Skeletal muscle cell (primary cell): ENCODE measurements at places on chromosomes 1 and 21.

DNA sequence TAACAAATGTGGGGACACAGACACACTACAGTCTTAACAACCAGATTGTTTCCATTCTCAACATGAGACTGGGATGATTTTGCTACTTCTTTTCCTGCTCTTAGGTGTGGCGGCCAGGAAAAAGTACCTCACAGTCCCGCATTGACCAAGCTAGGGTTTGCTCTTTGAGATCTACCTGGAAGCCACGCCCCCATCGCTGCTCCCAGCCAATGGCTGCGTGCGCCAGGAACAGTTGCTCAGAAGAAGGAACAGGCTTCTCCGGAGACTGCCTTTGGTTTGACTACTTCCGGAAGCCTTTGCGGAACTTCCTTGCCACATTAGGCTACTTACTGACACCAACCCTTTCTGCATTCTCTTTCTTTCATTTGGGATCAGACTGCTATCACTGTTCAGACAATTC is 44.2 kb upstream of the PLD5 start:
- no peak for DNase-seq

DNA sequence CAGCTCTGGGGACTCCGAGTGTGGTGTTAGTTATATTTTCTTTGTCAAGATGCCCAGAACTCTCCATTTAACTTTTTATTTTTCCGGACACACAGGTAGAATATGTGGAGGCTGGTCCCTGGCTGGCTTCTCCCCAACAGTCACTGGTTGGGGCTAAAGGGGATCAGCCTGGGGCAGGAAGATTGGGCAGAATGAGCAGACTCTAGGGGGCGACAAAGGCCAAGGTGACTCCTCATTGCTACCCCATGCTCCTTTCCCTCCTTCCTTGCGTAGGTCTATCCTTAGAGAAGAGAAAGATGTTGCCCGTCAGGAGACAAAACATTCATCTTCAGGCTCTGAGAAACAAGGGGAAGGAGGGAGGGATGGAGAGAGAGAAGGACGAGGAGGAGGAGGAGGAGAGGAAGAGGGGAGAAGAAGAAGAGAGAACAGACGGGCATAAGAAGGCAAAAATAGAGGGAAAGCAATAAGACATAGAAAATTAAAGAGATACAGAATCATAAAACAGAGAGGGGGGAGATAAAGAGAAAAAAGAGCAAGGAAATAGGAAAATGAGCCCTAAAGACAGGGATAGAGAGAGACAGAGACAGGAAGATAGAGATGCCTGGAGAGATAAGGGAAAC is 89.9 kb downstream of the FOXD2 start:
- no peak for DNase-seq

GRCh38 chr1:53370369-53370961 is 42.6 kb upstream of the LRP8 start:
- no peak for DNase-seq

DNA sequence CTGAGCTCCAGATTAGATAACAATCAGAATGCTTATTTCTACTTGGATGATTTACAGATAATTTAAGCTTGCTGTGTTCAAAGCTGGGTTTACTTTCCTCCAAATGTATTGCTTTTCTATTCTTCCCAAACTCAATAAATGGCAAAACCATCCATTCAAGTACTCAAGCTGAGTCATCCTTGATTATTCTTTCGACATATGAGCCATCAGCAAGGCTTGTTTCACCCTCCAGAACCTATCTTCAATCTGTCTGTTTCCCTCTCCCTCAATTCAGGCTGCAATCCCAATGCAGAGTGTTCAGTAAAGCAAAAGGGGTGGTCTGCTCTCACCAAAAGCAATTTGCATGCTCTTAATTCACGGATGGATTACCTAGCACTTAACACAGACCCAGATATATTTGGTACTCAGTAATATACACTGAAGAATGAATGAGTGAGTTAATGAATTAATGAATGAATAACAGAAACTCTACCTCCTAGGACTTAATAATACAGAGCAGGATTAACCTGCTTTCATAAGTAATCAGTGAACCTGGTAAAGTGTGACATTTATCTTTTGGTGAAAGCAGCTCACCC is 41.9 kb downstream of the DDR2 start:
- DNase-seq, result no peak

GRCh38 chr1:2591581-2592261 is 5.1 kb downstream of the PRXL2B start:
- no peak for DNase-seq

GRCh38 chr1:41411229-41411628 is 50.0 kb downstream of the FOXO6 start:
- no peak for DNase-seq

- DNase-seq, result no peak
Observed at GRCh38 chr1:197480446-197480845, 212.4 kb downstream of the CRB1 start.

- no peak for DNase-seq
Observed at GRCh38 chr1:156749419-156750118, 1.9 kb downstream of the HDGF start.

DNA sequence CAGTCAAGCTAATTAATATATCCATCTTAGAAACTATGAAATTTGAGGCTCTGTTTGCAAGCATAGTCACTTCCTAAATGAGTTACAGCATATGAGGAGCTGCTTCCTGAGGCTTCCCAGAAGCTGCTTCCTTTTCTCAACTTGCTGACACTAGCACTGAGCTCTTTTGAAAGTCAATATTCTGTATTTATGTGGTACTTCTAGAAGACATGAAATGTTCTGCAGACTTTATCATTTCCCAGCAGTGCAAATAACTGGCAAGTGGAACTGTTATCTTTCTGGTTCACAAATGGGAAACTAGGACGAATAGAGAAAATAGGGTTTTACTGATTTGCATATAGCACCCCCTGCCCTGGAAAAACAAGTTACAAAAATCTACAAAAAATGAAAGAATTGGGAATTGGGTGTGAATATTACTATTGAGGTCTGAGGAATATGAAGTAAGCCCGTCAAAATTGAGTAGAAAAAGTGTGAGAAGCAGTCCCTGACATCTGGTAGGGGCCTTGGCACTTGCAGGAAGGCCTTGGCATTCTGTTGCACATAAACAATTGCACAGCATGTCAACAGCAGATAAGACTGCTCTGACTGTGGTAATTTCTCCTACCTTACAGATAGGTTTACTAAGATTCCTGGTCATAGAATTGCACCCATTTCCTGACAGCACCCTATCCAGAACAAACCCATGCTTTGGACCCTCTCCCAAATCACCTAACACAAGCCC is 7.1 kb downstream of the GIPC2 start:
- DNase-seq, result no peak

- no peak for DNase-seq
Observed at GRCh38 chr21:39576518-39577128, 36.1 kb upstream of the B3GALT5 start.

DNA sequence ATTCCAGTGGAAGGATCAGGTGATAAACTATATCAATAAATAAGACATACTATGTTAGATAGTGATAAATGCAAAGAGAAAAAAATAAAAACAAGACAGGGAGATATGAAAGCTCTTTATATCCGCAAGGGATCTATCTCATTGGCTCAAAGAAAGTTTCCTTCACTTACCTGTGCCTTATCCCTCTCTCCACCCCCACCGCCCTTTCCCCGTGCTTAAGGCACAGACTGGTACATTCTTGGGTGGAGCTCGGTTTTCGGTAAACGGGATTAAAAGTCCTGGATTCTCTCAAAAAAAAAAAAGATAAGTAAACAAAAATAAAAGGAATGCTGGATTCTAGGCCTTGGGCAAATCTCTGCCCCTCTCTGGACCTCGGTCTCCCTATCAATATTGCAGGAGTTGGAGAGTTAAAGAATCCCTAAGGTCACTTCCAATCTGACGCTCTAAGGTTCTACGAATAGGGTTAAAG is 593 bp upstream of the DNAJC16 start:
- no peak for DNase-seq

DNA sequence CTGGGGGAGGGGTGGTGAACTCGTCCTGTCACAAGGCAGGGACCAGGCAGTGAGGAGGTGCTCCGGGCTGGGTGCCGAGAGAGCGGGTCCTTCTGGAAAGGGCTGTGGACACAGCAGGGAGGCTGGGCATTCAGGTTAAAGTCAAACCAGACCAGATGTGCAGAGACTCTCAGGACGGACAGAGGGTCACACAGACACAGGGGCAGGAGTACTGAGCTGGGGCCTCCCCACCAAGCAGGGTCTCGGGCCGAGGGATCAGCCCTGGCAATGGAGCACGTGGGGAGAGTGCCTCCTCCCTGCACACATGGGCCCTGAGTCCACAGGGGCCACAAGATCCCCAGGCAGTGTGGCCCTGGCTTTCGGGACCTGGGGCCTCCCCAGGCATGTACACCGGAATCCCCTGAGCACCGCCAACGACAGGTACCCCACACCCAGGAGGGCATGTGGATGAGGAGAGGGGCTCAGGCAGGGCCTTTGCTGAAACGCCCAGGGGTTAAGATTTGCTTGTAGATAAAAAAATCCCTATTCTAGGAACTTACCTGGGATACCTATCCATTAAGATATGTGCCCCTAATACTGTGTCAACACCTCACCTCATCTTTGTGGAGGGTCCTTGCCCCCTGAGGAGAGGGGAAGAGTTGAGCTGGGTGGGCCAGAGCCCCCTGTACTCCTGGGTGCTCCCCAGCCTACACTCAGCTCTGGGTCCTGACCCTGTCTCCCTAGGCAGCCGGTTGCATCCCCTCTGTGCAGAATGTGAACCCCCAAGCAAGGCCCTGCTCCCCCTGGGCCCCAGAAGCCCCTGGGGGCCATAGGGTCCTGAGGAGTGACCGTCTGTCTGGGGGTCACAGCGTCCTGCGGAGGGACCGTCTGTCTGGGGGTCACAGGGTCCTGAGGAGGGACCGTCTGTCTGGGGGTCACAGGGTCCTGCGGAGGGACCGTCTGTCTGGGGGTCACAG is 46.9 kb upstream of the ADARB1 start:
- no peak for DNase-seq

DNA sequence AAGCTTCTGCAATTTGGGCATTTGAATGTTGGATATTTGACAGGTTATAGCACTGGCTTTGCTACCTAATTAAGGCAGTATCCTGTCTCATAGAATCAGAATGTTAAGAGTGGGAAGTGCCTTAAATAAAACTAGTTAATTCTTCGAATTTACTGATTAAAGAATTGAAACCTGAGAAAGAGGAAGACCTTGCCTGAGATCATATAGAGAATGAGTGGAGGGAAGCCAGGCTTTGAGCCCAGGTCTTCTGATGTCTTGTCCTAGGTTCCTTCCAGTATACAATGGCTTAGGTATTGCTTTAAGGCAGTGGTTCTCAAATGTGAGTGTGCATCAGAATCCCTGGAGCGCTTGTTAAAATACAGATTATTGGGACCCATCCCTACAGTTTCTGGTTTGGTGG is 20.9 kb upstream of the SH3BGRL3 start:
- no peak for DNase-seq

GRCh38 chr1:3727042-3727824 is 25.0 kb upstream of the CCDC27 start:
- no peak for DNase-seq

DNA sequence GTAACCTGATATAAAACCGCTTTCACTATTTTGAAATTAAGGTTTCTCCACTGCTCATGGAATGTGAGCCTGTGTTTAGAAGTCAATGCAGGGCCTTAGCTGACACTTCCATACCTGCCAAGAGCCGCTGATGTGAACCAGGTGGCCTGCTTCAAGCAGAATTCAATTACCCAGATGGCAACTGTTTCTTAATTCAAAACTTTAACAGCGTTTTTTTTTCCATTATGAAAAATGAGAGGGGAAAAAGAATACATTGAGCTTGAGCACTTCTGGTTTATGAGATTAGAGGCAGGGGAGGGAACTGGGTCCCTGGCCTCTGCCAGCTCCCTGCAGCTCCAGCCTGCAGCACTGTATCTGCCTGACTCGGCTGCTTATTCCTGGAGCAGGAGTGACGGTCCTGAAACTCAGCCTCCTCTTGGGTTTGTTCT is 7.7 kb upstream of the ATP1A1 start:
- no peak for DNase-seq

- no peak for DNase-seq
Observed at GRCh38 chr1:50978852-50979781, 9.1 kb downstream of the CDKN2C start.

- peak; percentile 51 for DNase-seq
Observed at GRCh38 chr1:103283841-103284669, 175.7 kb upstream of the COL11A1 start.

- no peak for DNase-seq
Observed at GRCh38 chr21:14862794-14863720, 201.7 kb downstream of the NRIP1 start.

GRCh38 chr1:6985549-6986276 is 200.5 kb downstream of the CAMTA1 start:
- DNase-seq, result no peak

GRCh38 chr21:15772654-15773053 is 42.9 kb downstream of the USP25 start:
- no peak for DNase-seq

DNA sequence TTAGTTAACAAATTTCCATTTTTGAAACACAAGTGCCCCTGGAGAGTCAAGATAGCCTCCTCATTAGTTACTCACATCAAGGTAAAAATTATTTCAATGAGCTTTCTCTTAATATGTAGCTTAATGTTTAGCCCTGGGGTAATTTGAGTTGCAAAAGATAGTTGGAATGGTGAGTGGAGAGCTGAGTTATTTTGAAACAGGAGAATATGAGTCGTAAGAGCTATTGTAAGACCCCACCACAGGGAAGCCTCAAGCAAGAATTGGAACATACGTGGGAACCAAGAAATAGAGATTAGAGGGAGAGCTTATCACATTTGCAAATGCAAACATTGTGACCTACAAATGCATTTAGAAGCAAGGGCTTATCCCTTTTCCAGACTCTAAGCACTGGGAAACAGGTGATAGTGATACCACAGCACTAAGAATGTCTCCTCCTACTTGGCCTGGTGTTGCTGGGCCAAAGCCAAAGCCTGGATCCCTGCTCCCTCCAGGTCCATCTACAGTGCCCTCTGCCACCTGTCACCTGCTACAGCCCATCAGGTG is 635.1 kb downstream of the PTPRC start:
- DNase-seq, result peak; percentile 45

DNA sequence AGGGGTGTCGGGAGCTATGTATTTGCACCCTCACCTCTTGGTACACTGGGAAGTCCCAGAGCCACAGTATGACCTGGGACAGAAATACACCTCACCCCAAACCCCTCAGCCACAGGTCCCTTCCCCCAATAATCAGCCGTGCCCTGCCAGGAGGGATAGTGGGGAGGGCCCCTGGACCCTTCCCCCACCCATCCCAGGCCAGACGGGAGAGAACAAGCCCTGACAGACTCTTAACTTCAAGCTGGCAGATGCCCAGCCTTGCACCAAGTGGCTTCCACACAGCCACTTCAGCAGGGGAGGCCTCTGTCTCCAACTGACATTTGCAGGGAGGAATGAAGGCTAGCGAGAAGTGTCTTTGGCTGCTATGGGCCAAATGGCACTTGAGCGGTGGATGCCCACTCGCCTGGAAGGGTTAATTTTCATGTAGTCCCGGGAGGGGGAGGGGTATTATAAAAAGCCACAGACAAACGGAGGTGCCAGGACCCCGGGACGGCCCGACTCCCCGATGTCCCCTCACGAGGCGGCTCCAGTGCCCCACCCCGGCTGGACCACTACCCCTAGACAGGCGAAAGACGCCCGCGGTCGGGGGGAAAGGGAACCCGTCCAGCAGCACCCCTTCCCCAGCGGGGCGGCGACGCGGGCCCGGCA is 495 bp downstream of the SYNC start:
- no peak for DNase-seq
